Upper lobe of right lung (tissue), 1 donor: ENCODE measurements at places on chromosomes 16 and 17. TPM values are rescaled to one million over a fixed set of nuclear protein-coding genes. Genes with fewer than 3 reads are reported as not detected.

DNA sequence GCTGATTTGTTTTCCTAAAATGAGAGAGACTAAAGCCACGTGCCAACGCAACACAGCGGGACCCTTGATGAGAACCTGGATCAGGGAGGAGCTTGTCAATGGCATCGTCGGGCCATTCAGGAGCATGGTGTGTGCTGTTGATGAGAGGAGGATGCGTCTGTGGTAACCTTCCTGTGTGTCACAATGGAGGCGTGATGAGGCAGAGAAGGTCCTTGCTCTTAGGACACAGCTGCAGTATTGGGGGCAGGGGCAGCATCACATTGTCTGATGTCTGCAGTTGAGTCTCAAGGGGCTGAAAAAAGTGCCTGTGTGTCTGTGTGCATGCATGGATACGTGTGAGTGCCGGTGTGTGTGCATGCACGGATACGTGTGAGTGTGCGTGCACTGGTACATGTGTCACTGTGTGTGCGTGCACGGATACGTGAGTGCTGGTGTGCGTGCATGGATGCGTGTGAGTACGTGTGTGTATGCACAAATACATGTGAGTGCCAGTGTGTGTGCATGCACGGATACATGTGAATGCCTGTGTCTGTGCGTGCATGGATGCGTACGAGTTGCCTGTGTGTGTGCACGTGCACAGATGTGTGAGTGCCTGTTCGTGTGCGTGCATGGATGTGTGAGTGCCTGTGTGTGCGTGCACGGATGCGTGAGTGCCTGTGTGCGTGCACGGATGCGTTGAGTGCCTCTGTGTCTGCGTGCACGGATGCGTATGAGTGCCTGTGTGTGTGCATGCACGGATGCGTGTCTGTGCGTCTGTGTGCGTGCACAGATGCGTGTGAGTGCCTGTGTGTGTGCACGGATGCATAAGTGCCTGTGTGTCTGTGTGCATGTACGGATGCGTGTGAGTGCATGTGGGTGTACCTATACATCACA lies 39.3 kb downstream of the BAIAP2 start:
- no peaks in the 10 kb centered on the region for H3K27me3 ChIP-seq
- H3K36me3 ChIP-seq, result peaks cover 6% of the 10 kb centered on the region
- peaks cover 6% of the 10 kb centered on the region for H3K4me1 ChIP-seq

DNA sequence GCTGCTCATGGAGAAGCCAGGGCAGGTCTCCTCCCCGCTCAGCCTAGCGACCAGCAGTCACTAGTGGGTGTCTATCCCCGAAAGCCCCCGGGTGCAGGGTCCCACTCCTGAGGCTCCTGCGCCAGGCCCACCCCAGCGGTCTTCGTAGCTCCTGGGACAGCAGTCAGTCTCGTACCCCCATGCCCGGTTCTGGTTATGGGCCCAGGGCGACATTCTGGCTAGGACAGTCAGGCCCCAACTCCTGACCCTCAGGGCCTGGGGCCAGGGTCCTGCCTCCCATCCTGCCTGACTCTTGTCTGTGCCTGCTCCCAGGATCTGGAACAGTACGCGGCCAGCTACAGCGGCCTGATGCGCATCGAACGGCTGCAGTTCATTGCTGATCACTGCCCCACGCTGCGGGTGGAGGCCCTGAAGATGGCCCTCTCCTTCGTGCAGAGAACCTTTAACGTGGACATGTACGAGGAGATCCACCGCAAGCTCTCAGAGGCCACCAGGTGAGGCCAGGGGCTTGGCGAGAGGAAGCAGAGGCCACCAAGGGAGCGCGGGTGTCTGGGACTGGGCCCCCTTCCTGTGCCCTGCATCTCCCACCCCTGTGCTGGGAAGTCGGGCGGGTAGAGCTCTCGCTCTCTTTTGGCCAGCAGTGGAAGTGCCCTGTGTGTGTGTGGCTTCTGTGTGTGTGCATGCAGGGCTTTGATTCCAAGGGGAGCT lies 2.0 kb downstream of the GPS1 start:
- no peak overlapping the region for H3K4me3 ChIP-seq
- no peak overlapping the region for H3K27ac ChIP-seq
- no peaks in the 10 kb centered on the region for H3K27me3 ChIP-seq
- no peak for DNase-seq
- H3K36me3 ChIP-seq, result peaks cover 51% of the 10 kb centered on the region
- H3K4me1 ChIP-seq, result peaks cover 20% of the 10 kb centered on the region

The KIF2B gene
- not detected for total RNA-seq

The SYT17 gene
- total RNA-seq, result 13.7 TPM

The NPIPA5 gene
- total RNA-seq, result 12.0 TPM

- no peaks in the 10 kb centered on the region for H3K36me3 ChIP-seq
- DNase-seq, result no peak
Measured at GRCh38 chr16:15523939-15524338, 89.6 kb downstream of the BMERB1 start.

GRCh38 chr16:30585022-30585399 lies 486 bp downstream of the ZNF785 start:
- no peaks in the 10 kb centered on the region for H3K27me3 ChIP-seq
- no peak for DNase-seq
- H3K27ac ChIP-seq, result peak overlapping the region; percentile 92
- peaks cover 14% of the 10 kb centered on the region for H3K4me1 ChIP-seq

The ACE gene
- 64.1 TPM for total RNA-seq

The GJC1 gene
- 22.8 TPM for total RNA-seq

The KRT28 gene
- total RNA-seq, result not detected

The NFE2L1 gene
- total RNA-seq, result 201 TPM

The TBC1D3I gene
- total RNA-seq, result 0.72 TPM

DNA sequence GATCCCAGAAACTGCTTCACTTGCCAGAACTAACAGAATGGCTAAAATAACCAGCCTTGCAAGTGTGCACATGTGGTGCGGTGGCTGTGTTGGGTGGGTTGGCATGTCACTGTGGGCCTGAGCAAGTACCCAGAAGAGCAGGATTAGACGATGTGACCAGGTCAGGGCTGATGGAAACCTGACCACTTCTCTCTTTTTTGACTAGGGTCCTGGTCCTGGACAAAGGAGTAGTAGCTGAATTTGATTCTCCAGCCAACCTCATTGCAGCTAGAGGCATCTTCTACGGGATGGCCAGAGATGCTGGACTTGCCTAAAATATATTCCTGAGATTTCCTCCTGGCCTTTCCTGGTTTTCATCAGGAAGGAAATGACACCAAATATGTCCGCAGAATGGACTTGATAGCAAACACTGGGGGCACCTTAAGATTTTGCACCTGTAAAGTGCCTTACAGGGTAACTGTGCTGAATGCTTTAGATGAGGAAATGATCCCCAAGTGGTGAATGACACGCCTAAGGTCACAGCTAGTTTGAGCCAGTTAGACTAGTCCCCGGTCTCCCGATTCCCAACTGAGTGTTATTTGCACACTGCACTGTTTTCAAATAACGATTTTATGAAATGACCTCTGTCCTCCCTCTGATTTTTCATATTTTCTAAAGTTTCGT lies 16.7 kb downstream of the ANKRD40 start:
- no peak overlapping the region for H3K27ac ChIP-seq
- peaks cover 40% of the 10 kb centered on the region for H3K36me3 ChIP-seq
- no peak for DNase-seq
- peaks cover 43% of the 10 kb centered on the region for H3K4me1 ChIP-seq

DNA sequence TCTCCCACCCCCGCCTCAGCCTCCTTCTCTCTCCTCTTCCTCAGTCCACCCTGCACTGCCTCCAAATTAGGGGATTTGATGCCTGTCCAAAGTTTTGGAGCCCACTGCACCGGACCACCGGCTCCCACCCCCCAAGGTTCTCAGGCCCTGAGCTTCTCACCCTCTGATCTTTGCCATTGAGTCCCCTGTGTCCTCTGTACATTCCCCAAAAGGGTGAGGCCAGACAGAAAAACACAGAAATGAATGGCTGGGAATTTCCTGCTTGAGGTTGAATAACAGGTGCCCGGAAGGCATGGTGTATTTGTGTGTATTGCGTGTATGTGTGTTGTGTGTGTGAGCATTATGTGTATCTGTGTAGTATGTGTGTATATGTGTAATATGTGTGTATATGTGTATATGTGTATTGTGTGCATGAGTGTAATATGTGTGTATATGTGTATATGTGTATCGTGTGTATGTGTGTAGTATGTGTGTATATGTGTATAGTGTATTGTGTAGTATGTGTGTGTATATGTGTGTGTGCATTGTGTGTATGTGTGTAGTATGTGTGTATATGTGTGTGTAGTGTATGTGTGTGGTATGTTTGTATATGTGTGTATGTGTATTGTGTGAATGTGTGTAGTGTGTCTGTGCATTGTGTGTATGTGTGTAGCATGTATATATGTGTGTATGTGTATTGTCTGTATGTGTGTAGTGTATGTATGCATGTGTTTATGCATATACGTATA lies 16.0 kb upstream of the CCL17 start:
- no peaks in the 10 kb centered on the region for H3K27me3 ChIP-seq
- peaks cover 29% of the 10 kb centered on the region for H3K4me1 ChIP-seq
- no peak overlapping the region for H3K27ac ChIP-seq
- H3K4me3 ChIP-seq, result no peak overlapping the region
- DNase-seq, result no peak

DNA sequence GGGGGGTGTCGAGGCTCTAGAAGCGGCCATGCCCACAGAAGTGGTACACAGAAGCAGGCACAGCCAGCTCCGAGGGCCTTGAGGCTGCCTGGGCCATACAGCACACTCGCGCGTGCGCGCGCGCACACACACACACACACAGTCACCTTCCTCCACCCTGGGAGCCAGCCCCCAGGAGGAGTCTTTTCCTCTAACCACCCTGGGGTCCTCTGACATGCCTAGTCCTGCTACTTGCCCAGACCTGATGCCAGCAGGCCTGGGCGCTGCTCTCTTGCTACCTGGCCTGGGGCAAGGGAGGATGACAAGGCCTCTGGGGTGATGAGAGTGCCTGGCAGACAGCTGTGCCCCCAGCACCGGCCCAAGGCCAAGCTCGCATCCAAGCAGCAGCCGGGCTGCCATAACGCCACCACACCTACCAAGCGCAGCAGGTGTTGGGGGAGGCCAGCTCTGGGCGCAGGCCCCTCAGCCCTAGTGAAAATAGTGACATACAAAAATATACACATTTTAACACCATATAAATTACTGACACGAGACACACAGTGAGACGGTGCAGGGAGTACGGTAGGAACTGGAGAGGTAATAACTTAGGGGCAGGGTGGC lies 41.1 kb downstream of the TSC2 start:
- no peak overlapping the region for H3K4me3 ChIP-seq
- no peaks in the 10 kb centered on the region for H3K4me1 ChIP-seq
- peaks cover 81% of the 10 kb centered on the region for H3K36me3 ChIP-seq
- no peak for DNase-seq
- no peaks in the 10 kb centered on the region for H3K27me3 ChIP-seq
- H3K27ac ChIP-seq, result no peak overlapping the region

- no peaks in the 10 kb centered on the region for H3K27me3 ChIP-seq
- peaks cover 7% of the 10 kb centered on the region for H3K4me1 ChIP-seq
- H3K27ac ChIP-seq, result no peak overlapping the region
- H3K4me3 ChIP-seq, result no peak overlapping the region
- no peak for DNase-seq
Measured at GRCh38 chr17:78023042-78023441, 64.5 kb downstream of the TNRC6C start.

The SHISA9 gene
- total RNA-seq, result not detected

DNA sequence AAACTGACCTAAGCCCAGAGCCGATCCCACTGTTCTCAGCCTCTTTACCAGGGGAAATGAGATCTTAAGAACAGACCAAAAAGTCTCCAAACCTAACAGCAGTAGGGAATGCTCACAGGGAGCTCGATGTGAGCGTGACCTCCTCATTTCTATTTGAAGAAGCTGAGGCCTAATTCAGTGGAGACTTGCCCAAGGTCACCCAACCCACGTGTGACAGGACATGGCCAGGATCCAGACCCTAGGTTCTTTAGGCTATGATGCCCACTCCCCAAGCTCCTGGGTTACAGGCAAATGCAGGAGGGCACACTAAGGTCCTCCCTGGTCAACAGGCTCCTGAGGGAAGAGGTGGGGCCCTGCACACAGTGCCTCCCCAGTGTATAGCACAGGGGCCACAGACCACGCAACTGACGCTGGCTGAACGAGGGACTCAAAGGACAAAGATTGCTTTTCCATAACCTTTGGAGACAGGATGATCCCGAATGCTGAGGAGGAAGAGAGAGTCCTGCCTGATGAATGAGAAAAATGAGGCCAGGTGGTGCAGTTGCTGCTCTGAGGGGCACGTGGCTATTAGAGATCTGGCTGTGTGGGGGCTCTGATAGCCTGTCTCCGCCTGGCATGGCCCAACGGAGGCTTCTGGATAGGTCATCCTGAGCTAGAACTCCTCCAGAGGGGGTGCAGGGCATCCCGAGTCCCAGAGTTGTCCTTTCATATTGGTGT lies 24.0 kb downstream of the MAP3K14 start:
- no peak for DNase-seq
- no peak overlapping the region for H3K4me3 ChIP-seq
- no peaks in the 10 kb centered on the region for H3K27me3 ChIP-seq
- peaks cover 97% of the 10 kb centered on the region for H3K4me1 ChIP-seq
- peaks cover 19% of the 10 kb centered on the region for H3K36me3 ChIP-seq

DNA sequence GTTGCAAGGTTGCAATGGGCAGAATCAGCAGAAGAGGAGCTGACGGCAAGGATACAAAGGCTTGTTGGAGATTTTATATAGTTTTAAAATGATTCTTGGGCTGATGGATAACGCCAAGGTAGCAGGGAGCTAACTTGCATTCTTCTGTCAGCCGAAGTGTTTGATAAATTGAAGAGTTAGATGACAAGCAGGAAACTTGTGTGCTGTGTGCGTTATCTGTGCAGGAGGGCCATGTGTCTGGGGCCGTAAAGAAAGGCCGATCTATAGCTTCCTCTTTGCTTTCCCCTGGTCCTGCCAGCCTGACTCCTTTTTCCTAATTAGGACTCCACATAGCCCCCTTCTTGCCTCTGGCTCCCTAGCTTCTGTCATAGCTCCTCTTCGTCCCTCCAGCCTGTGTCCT lies 6.7 kb upstream of the WWOX start:
- no peak overlapping the region for H3K27ac ChIP-seq
- no peak overlapping the region for H3K4me3 ChIP-seq
- no peaks in the 10 kb centered on the region for H3K4me1 ChIP-seq
- peaks cover 14% of the 10 kb centered on the region for H3K27me3 ChIP-seq
- no peak for DNase-seq
- H3K36me3 ChIP-seq, result no peaks in the 10 kb centered on the region

DNA sequence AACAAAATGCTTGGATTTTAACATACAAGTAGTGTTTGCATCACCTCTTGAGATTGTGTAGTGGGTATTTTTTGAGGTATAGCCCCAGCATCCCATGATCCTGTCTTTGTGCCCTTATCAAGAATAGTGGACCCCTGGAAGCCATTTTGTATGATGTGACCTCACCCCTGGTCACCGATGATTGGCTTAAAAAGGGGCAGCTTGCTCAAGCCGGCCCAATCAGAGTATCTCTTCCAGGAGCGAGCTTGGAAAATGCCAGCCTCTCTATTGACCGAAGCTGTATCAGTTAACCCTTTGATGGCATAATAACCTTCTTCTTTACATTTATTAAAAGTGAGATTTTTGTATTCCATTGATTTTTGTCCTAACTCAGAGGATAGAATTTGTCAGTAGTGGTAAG lies 55.5 kb upstream of the FAM20A start:
- H3K27ac ChIP-seq, result no peak overlapping the region
- no peaks in the 10 kb centered on the region for H3K36me3 ChIP-seq
- no peak overlapping the region for H3K4me3 ChIP-seq
- no peaks in the 10 kb centered on the region for H3K4me1 ChIP-seq
- no peak for DNase-seq
- H3K27me3 ChIP-seq, result no peaks in the 10 kb centered on the region
